ENCODE measurements at places on chromosomes 2 and 18. TPM values are rescaled to one million over a fixed set of nuclear protein-coding genes. Genes with fewer than 3 reads are reported as not detected.
A peak's percentile ranks its signal among the peaks of the same experiment; 100 is the strongest.

Gene TMEM17
- total RNA-seq, result 0.69 TPM

Gene KIF5C
- 58.1 TPM for total RNA-seq

Gene SKOR2
- 0.21 TPM for total RNA-seq

Gene EN1
- not detected for total RNA-seq

Gene TP53I3
- total RNA-seq, result 29.4 TPM

Gene FTCDNL1
- 0.97 TPM for total RNA-seq

Gene TRIM43
- not detected for total RNA-seq

Gene DUSP19
- 2.3 TPM for total RNA-seq

Gene GCKR
- total RNA-seq, result 1.2 TPM

- no peak overlapping the region for H3K27ac ChIP-seq
- no peak for DNase-seq
Measured at GRCh38 chr2:232652505-232652851, 19.1 kb downstream of the EFHD1 start.

GRCh38 chr2:207469943-207470729 lies 59.6 kb upstream of the CREB1 start:
- H3K4me3 ChIP-seq, result no peak overlapping the region
- H3K27ac ChIP-seq, result no peak overlapping the region
- H3K4me1 ChIP-seq, result peaks cover 6% of the 10 kb centered on the region
- DNase-seq, result no peak
- H3K27me3 ChIP-seq, result no peaks in the 10 kb centered on the region
- no peaks in the 10 kb centered on the region for H3K36me3 ChIP-seq

DNA sequence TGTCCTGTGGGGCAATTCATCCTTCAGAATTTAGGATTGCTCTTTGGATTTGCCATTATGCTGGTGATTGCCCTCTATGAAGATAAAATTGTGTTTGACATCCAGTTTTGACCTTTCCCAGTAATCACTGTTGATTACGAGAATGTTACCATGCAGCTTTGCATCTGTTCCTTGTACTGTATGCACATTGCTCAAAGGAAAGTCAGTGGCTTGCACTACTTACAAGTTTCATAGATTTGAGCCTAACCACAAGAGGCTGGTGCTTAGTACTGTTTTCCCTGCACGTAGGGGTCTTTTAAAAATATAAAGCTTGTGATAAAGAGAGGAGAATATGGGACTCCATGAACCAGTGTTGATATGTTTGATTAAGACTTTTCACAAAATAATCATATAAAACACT lies 77.9 kb downstream of the SLC39A10 start:
- H3K27me3 ChIP-seq, result no peaks in the 10 kb centered on the region
- H3K27ac ChIP-seq, result no peak overlapping the region
- H3K4me1 ChIP-seq, result no peaks in the 10 kb centered on the region
- no peak overlapping the region for H3K4me3 ChIP-seq
- DNase-seq, result no peak

DNA sequence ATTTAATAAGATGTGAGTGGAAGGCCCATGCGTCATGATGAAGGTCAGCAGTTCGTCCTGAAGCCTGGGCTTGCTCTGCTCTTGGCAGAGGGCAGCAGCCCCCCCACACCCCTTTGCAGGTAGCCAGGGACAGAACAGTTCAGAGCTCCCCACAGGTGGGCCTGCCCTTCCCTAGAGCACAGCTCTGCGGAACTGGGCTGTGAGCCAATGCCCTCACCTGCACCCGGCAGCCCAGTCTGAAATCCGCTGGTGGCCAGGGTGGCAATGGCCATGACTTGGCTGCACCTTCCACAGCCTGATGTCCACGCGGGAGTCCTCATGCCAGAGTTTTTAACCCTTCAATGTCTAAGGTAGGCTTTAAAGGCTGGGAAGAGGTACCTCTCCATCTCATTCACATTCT lies 136.7 kb downstream of the ACKR3 start:
- no peaks in the 10 kb centered on the region for H3K27me3 ChIP-seq
- no peak for DNase-seq
- H3K4me3 ChIP-seq, result no peak overlapping the region

DNA sequence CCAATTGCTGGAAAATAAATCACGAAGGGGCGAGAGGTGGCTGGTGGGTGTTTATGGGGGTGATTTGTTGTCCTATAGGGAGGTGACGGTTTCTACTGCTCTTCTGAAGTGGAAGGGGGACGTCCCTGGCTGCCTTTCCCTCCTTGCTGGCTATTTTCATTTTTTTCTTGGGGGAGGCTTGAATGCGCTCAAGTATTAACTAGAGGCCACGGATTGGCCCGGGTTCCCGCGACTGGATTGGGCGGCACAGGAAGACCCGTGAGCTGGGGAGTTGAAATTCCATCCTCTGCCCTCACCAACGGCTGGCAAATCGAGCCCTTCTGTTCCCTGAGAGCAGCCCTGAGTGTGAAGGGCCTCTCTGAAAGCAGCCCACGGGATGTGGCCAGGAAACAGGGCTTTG lies 176.5 kb upstream of the SPRED2 start:
- peaks cover 8% of the 10 kb centered on the region for H3K4me1 ChIP-seq
- no peaks in the 10 kb centered on the region for H3K27me3 ChIP-seq
- no peak overlapping the region for H3K4me3 ChIP-seq
- H3K36me3 ChIP-seq, result no peaks in the 10 kb centered on the region

GRCh38 chr18:25282282-25282681 lies 69.7 kb downstream of the ZNF521 start:
- no peaks in the 10 kb centered on the region for H3K27me3 ChIP-seq
- H3K27ac ChIP-seq, result no peak overlapping the region
- no peak for DNase-seq

- no peaks in the 10 kb centered on the region for H3K27me3 ChIP-seq
- H3K4me1 ChIP-seq, result peaks cover 2% of the 10 kb centered on the region
- no peak overlapping the region for H3K27ac ChIP-seq
- H3K36me3 ChIP-seq, result no peaks in the 10 kb centered on the region
- no peak for DNase-seq
Measured at GRCh38 chr2:8281950-8282857, 399.7 kb upstream of the ID2 start.

- H3K27me3 ChIP-seq, result no peaks in the 10 kb centered on the region
- H3K36me3 ChIP-seq, result no peaks in the 10 kb centered on the region
Measured at GRCh38 chr2:32926708-32927084, 20.1 kb upstream of the LTBP1 start.

- H3K27me3 ChIP-seq, result no peaks in the 10 kb centered on the region
- H3K4me1 ChIP-seq, result no peaks in the 10 kb centered on the region
- no peaks in the 10 kb centered on the region for H3K36me3 ChIP-seq
- H3K4me3 ChIP-seq, result no peak overlapping the region
Measured at GRCh38 chr2:153487448-153487847, 8.9 kb upstream of the RPRM start.

- H3K4me3 ChIP-seq, result no peak overlapping the region
- no peaks in the 10 kb centered on the region for H3K27me3 ChIP-seq
- H3K27ac ChIP-seq, result no peak overlapping the region
Measured at GRCh38 chr2:55934337-55934736, 10.8 kb upstream of the EFEMP1 start.

- no peak for DNase-seq
- H3K4me1 ChIP-seq, result no peaks in the 10 kb centered on the region
- H3K27ac ChIP-seq, result no peak overlapping the region
- no peaks in the 10 kb centered on the region for H3K27me3 ChIP-seq
- H3K36me3 ChIP-seq, result no peaks in the 10 kb centered on the region
- H3K4me3 ChIP-seq, result no peak overlapping the region
Measured at GRCh38 chr2:157256626-157257025, 879 bp upstream of the GALNT5 start.

DNA sequence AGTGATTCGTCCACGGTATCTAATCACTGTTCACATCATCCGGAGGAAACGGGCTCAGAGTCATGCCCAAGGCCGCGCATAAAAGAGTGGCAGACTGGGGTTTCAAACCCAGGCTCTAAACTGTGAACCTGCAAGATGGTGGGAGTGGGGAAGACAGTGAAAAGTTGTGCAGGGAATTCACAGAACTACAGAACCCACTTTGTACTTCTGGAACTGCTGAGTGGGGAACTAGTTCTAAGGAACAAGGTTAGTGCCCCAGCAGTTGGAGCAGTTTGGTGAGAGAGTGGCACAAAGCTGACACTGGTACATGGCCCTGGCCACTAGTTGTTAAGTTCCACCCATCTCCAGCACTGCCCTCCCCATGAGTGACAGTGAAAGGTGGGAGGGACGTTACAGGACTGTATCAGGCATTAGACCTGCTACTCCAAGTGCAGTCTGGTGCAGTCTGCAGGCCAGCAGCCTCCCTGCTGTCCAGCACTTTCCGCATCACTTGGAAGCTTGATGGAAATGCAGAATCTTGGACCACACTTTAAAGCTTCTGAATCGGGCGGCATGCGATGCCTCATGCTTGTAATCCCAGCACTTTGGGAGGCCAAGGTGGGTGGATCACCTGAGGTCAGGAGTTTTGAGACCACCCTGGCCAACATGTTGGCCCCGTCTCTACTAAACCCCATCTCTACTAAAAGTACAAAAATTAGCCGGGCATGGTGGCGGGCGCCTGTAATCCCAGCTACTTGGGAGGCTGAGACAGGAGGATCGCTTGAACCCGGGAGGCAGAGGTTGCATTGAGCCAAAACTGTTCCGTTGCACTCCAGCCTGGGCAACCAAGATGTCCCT lies 47.3 kb downstream of the C2orf42 start:
- H3K27ac ChIP-seq, result peak overlapping the region; percentile 70
- no peak overlapping the region for H3K4me3 ChIP-seq
- peaks cover 19% of the 10 kb centered on the region for H3K4me1 ChIP-seq
- no peaks in the 10 kb centered on the region for H3K27me3 ChIP-seq
- DNase-seq, result no peak

DNA sequence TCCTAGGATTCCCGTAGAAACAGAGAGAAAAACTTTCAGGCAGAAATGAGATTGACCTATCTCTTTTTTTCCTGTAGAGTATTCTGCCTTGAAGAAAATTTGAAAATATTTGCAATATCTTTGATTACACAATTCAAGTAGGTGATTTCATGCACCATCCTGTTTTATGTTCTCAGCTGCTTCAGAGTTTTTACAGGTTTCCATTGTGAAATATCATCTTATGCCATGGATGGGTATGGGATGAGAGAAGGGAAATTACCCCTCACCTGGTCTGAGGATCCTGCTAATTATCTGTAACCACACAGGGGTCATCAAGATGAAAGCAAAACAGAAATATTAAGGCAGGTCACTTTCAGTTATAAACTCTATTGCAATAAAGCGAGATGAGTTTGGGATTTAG lies 264.8 kb downstream of the TXNL1 start:
- no peak overlapping the region for H3K4me3 ChIP-seq
- no peaks in the 10 kb centered on the region for H3K4me1 ChIP-seq
- no peaks in the 10 kb centered on the region for H3K27me3 ChIP-seq
- H3K36me3 ChIP-seq, result no peaks in the 10 kb centered on the region

- no peaks in the 10 kb centered on the region for H3K36me3 ChIP-seq
- no peak overlapping the region for H3K27ac ChIP-seq
- DNase-seq, result no peak
Measured at GRCh38 chr2:64999754-65000153, 10.6 kb downstream of the SLC1A4 start.

DNA sequence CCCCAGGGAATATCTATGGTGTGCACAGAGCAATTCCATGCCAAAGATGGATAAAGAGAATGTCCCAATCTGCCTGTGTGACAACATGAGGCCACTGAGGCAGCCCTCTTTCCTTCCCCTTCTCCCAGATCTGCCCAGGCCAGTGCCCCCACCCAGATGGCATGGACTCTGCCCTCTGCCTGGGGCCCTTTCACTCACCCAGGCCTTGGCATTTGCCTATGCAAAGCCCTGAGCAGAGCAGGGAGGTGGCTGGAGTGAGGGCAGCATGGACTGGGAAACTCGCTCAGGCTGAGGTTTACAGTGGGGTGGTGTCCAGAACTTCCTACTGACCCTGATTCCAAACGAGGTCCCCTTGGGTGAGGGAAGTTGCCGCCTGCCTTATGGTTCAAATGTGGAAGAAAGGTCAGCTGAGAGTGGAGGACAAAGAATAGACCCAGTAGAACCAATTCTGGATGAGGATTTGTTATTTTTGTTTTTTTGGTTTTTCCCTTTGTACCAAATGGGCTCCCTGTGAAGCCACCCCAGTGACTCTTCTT lies 8.9 kb downstream of the SH2D6 start:
- H3K36me3 ChIP-seq, result no peaks in the 10 kb centered on the region
- H3K4me1 ChIP-seq, result no peaks in the 10 kb centered on the region
- DNase-seq, result no peak
- no peak overlapping the region for H3K27ac ChIP-seq

DNA sequence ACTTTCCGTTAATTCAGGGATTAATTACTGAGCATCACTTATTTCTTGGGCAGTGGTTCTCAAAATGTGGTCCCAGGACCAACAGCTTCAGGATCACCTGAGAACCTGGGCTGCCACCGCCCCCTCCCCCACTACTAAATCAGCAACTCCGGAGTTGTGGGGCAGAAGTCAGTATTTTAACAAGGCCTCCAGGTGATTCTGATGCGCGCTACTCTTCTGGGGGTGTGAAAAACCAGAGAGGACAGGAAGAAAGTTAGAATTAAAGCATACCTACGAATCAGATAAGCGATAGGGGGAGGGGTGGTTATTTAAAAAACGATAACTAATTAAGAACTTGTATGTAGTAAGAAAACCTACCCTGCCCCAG lies 319 bp downstream of the ZSCAN30 start:
- no peaks in the 10 kb centered on the region for H3K36me3 ChIP-seq
- no peaks in the 10 kb centered on the region for H3K27me3 ChIP-seq
- peak overlapping the region; percentile 62 for H3K27ac ChIP-seq
- H3K4me1 ChIP-seq, result no peaks in the 10 kb centered on the region
- DNase-seq, result peak; percentile 50

GRCh38 chr2:5777131-5777535 lies 84.9 kb downstream of the SOX11 start:
- no peaks in the 10 kb centered on the region for H3K27me3 ChIP-seq
- no peak overlapping the region for H3K4me3 ChIP-seq
- H3K36me3 ChIP-seq, result no peaks in the 10 kb centered on the region
- no peak for DNase-seq
- H3K27ac ChIP-seq, result no peak overlapping the region

- no peak overlapping the region for H3K27ac ChIP-seq
- no peak overlapping the region for H3K4me3 ChIP-seq
- H3K27me3 ChIP-seq, result peaks cover 6% of the 10 kb centered on the region
- no peak for DNase-seq
Measured at GRCh38 chr2:86344404-86344803, 7.0 kb upstream of the REEP1 start.

DNA sequence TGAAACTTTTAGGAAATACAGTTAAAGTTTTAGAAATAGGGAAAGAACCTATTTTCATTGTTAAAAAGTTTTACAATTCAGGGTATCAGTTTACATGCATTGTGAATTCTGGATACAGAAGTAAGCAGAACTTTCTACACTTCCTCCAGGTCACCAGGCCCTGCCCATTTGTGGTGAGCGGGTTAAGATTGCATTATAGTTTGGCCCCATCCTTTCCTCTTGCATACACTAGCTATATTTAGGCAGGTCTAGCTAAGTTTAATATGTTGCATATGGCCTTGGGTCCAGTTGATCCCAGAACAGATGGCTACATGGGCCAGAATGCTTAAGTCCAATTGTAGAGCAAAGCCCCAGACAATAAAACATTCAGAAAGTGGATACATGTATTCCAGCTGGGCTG lies 4.8 kb downstream of the VWA3B start:
- H3K36me3 ChIP-seq, result no peaks in the 10 kb centered on the region
- no peak for DNase-seq
- H3K4me1 ChIP-seq, result no peaks in the 10 kb centered on the region

- H3K27me3 ChIP-seq, result peaks cover 14% of the 10 kb centered on the region
- H3K4me1 ChIP-seq, result peaks cover 4% of the 10 kb centered on the region
- no peak for DNase-seq
- H3K36me3 ChIP-seq, result no peaks in the 10 kb centered on the region
- H3K27ac ChIP-seq, result no peak overlapping the region
- no peak overlapping the region for H3K4me3 ChIP-seq
Measured at GRCh38 chr2:181459621-181460021, 2.4 kb downstream of the ITGA4 start.

All from H1 (cell line).